ENCODE measurements at places on chromosomes 12 and 14. TPM values are rescaled to one million over a fixed set of nuclear protein-coding genes. Genes with fewer than 3 reads are reported as not detected.

The NPFF gene
- not detected for total RNA-seq

DNA sequence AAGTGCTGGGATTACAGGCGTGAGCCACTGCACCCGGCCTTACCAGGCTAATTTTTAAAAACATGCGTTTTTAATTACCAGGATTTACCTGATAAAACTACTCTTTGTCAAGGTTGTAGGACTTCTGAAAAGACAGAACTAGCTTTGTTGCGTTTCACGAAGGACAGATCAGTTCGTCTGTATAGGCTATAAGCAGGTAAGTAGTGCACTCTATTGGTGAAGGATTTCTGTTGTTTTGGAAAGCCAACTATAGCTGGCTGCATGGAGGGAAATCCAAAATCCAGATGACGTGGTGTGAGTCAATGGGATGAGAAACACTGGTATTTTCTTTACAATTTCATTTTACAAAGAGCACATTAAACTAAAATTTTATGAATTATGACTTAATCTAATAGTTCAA is 14.6 kb downstream of the GNPNAT1 start:
- no peak overlapping the region for H3K27ac ChIP-seq
- H3K27me3 ChIP-seq = no peaks in the 10 kb centered on the region
- H3K4me3 ChIP-seq = no peak overlapping the region
- no peak for DNase-seq
- H3K36me3 ChIP-seq = no peaks in the 10 kb centered on the region

DNA sequence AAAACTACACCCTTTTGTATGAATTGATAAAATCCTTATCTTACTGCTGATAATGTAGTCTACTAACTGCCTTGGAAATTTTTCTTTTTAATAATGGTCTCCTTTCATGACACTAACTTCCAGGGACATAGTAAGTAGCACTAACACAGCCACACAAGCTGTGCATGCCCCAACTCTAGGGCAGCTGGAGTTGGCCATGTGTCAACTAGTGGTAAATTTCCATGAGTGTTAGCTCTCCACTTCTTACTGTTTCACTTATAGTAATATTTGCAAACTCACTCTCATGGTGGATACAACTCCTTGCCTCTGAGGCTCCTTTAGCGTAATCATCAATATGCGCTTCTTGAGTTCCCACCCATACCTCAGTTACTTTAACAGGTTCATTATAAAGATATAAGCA is 38.0 kb downstream of the LGR5 start:
- H3K4me1 ChIP-seq = no peaks in the 10 kb centered on the region
- H3K27me3 ChIP-seq = no peaks in the 10 kb centered on the region
- H3K36me3 ChIP-seq = no peaks in the 10 kb centered on the region
- no peak overlapping the region for H3K4me3 ChIP-seq
- no peak for DNase-seq
- no peak overlapping the region for H3K27ac ChIP-seq

- DNase-seq = no peak
- no peaks in the 10 kb centered on the region for H3K27me3 ChIP-seq
- no peak overlapping the region for H3K27ac ChIP-seq
These were observed 50.1 kb downstream of the CD9 start for GRCh38 chr12:6250343-6250742.

The CNTN1 gene
- 20.3 TPM for total RNA-seq

- no peak for DNase-seq
- no peaks in the 10 kb centered on the region for H3K4me1 ChIP-seq
- no peaks in the 10 kb centered on the region for H3K36me3 ChIP-seq
- no peaks in the 10 kb centered on the region for H3K27me3 ChIP-seq
- H3K27ac ChIP-seq = no peak overlapping the region
These were observed 9.2 kb downstream of the ASCL4 start for GRCh38 chr12:107783406-107784376.

DNA sequence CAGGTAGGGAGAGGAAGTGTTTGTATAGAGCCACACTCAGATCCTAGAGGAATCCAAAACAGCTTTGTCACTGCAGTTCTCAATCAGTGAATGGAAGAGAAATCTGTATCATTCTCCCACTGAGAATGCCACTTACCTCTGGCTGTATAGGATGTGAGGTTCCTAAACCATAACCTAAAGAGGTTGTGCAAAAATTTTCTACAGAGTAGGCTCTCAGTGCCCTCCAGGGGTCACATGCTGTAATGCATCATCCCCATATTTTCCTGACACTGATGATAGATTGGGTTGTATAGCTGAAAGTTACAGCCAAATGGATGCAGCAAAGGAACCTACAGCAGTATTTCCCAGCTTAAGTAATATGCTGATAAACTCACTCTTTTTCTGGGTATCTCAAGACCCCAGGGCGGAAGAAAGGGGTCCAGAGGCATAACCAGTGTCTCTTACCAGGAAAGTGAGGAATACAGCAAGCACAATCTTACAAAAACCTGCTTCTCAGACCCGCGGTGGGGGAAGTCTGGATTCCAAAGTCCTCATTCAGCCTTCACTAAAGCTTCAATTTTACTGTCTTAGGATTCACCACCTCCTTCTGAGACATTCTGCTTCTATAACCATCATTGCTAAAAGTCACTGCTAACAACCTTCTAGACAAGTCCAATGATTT is 3.8 kb downstream of the BCDIN3D start:
- no peaks in the 10 kb centered on the region for H3K36me3 ChIP-seq
- no peak overlapping the region for H3K4me3 ChIP-seq
- no peak for DNase-seq
- no peak overlapping the region for H3K27ac ChIP-seq
- peaks cover 21% of the 10 kb centered on the region for H3K4me1 ChIP-seq

The LALBA gene
- total RNA-seq = not detected

GRCh38 chr14:61486930-61487495 is 165.6 kb downstream of the PRKCH start:
- no peaks in the 10 kb centered on the region for H3K4me1 ChIP-seq
- H3K27me3 ChIP-seq = no peaks in the 10 kb centered on the region
- H3K36me3 ChIP-seq = no peaks in the 10 kb centered on the region
- no peak overlapping the region for H3K4me3 ChIP-seq

DNA sequence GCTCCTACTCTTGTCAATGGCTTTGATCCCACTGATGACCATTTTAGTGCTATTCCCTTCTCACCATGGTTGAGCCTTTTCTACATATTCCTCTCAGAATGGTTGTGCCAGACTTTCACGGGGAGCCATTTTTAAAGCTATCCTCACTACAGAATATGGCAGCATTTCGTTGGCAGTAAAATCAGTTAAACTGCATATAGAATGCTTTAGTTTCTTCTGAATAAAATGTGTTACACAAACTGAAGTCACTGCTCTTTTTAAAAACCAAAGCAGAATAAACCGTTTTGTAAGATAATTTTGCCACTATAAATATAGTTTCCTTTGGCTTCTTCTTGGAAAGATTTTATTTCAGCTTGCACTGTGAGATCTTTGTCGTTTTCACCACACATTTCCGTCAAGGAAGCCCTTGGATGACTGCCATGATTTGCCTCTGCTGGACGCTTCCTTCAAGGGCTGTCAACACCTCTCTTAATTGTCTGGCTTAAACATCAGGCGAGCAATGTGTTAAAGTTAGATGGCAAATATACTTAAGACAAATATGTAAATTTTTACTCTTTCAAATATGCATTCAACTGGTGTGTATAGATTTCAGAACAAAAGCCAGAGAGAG is 624.2 kb downstream of the DIO2 start:
- no peaks in the 10 kb centered on the region for H3K27me3 ChIP-seq
- H3K4me1 ChIP-seq = peaks cover 18% of the 10 kb centered on the region
- H3K4me3 ChIP-seq = no peak overlapping the region
- no peak overlapping the region for H3K27ac ChIP-seq

- H3K36me3 ChIP-seq = no peaks in the 10 kb centered on the region
- no peak for DNase-seq
- H3K27me3 ChIP-seq = no peaks in the 10 kb centered on the region
- H3K4me3 ChIP-seq = no peak overlapping the region
- no peaks in the 10 kb centered on the region for H3K4me1 ChIP-seq
These were observed 185.8 kb downstream of the RPAP3 start for GRCh38 chr12:47520029-47520428.

- no peaks in the 10 kb centered on the region for H3K4me1 ChIP-seq
- H3K27ac ChIP-seq = no peak overlapping the region
- no peak overlapping the region for H3K4me3 ChIP-seq
- H3K36me3 ChIP-seq = no peaks in the 10 kb centered on the region
- no peak for DNase-seq
These were observed 139.7 kb upstream of the FLRT2 start for GRCh38 chr14:85390236-85390635.

DNA sequence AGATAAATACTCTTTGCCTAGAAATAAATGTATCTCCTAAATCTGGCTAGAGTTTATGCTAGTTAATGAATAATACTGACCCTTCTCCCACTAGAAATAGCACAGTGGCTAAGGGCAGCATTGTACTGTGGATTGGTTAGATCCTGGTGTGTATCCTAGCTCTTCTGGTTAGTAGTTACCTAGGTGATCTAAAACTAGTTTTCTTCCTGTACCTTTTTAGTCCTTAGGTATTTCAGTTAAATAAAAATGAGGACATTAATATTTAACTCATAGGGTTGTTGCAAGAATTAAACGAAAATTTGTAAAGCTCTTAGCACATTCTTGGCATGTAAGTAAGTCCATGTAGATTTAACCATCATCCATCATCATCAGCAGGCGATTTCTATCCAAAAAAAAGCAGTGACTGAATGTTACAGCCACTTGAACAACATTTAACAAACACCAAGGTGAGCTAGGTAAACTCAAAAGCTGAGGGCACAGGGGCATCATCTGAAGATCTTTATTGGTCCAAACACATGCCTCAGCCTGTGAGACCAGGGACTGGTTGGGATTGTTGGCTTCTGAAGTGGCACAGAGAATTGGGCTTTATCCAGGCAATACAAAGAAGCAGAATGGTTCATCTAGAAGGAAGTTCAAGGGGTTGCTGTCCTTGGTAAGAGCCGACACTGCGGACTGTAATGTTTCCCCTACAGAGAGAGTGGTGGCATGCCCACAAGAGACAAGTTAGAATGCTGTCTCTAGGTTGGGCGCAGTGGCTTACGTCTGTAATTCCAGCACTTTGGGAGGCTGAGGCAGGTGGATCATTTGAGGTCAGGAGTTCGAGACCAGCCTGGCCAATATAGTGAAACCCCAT is 100.8 kb downstream of the GAS2L3 start:
- H3K4me1 ChIP-seq = peaks cover 11% of the 10 kb centered on the region
- H3K36me3 ChIP-seq = no peaks in the 10 kb centered on the region
- H3K27me3 ChIP-seq = no peaks in the 10 kb centered on the region

GRCh38 chr12:9619411-9620179 is 11.9 kb upstream of the KLRB1 start:
- H3K27me3 ChIP-seq = no peaks in the 10 kb centered on the region
- no peaks in the 10 kb centered on the region for H3K4me1 ChIP-seq
- DNase-seq = no peak
- H3K4me3 ChIP-seq = no peak overlapping the region
- H3K36me3 ChIP-seq = no peaks in the 10 kb centered on the region

- H3K27ac ChIP-seq = no peak overlapping the region
- no peaks in the 10 kb centered on the region for H3K27me3 ChIP-seq
- no peak for DNase-seq
- no peak overlapping the region for H3K4me3 ChIP-seq
- H3K36me3 ChIP-seq = no peaks in the 10 kb centered on the region
These were observed 85.1 kb upstream of the DAAM1 start for GRCh38 chr14:59103396-59103795.

The ENDOU gene
- not detected for total RNA-seq

The LIN7A gene
- total RNA-seq = 7.6 TPM

The CD163L1 gene
- 1.2 TPM for total RNA-seq

DNA sequence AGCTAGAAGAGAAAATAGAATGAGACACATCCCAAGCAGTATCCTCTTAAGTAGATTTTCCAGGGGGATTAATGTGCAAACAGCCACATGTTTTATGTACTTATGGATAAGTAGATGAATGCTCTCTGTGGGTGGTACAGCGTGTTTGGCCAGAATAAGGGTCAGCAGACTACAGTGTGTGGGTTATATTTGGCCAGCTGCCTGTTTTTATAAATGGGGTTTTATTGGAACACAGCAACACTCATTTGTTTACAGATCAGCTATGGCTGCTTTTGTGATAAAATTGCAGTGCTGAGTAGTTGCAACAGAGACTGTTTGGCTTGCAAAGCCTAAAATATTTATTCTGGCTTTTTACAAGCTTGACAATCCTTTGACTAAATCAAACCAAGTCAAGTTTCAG is 780.2 kb upstream of the SEL1L start:
- H3K4me3 ChIP-seq = no peak overlapping the region
- DNase-seq = peak; percentile 6
- peak overlapping the region; percentile 39 for H3K27ac ChIP-seq

The SALL2 gene
- 10.0 TPM for total RNA-seq

GRCh38 chr12:18750085-18750484 is 12.2 kb downstream of the CAPZA3 start:
- no peaks in the 10 kb centered on the region for H3K4me1 ChIP-seq
- no peaks in the 10 kb centered on the region for H3K36me3 ChIP-seq
- H3K27ac ChIP-seq = no peak overlapping the region
- no peak for DNase-seq

DNA sequence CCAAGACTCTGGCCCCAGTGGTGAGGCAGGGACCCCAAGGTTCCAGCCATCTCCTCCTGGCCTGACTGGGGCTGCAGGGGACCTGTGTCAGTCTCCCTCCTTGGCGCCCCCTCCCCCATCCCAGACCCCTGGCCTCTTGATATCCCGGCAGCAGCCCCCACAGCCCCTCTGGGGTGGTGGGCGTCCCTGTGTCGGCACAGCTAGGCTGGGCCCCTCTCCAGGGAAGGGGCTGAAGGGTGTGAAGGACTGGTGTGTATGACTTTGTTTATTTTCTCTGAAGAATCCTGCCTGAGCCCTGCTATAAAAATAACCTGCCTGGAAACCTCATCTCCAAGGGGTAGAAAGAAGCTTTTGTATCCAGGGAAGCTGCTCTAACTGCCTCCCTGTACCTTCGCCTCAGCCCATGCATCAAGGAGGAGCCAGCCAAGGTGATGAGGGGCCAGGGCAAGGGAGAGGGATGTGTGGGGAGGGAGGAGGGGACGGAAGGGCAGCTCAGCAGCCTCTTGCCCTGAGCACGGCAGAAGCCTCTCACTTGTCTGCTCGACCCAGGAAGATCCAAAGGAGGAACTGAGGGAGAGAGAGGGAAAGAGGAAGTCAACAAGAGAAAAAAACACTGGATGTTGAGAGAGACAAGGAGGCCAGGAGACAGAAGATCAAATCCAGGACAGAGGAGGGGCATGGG is 25.4 kb upstream of the COL2A1 start:
- no peak overlapping the region for H3K4me3 ChIP-seq
- no peaks in the 10 kb centered on the region for H3K4me1 ChIP-seq
- no peaks in the 10 kb centered on the region for H3K27me3 ChIP-seq
- DNase-seq = no peak
- H3K36me3 ChIP-seq = no peaks in the 10 kb centered on the region

The CLEC4D gene
- total RNA-seq = 0.87 TPM

- H3K27ac ChIP-seq = no peak overlapping the region
- DNase-seq = no peak
- no peaks in the 10 kb centered on the region for H3K27me3 ChIP-seq
- H3K4me1 ChIP-seq = no peaks in the 10 kb centered on the region
- no peak overlapping the region for H3K4me3 ChIP-seq
These were observed 22.6 kb upstream of the DUSP16 start for GRCh38 chr12:12585115-12585863.

The KRT3 gene
- not detected for total RNA-seq

GRCh38 chr12:9587987-9588600 is 19.6 kb downstream of the KLRB1 start:
- no peak overlapping the region for H3K27ac ChIP-seq
- no peaks in the 10 kb centered on the region for H3K4me1 ChIP-seq
- DNase-seq = no peak
- H3K4me3 ChIP-seq = no peak overlapping the region

The INHBC gene
- total RNA-seq = not detected

The RNFT2 gene
- 0.59 TPM for total RNA-seq
